ENCODE measurements at places on chromosomes 16 and 17.

DNA sequence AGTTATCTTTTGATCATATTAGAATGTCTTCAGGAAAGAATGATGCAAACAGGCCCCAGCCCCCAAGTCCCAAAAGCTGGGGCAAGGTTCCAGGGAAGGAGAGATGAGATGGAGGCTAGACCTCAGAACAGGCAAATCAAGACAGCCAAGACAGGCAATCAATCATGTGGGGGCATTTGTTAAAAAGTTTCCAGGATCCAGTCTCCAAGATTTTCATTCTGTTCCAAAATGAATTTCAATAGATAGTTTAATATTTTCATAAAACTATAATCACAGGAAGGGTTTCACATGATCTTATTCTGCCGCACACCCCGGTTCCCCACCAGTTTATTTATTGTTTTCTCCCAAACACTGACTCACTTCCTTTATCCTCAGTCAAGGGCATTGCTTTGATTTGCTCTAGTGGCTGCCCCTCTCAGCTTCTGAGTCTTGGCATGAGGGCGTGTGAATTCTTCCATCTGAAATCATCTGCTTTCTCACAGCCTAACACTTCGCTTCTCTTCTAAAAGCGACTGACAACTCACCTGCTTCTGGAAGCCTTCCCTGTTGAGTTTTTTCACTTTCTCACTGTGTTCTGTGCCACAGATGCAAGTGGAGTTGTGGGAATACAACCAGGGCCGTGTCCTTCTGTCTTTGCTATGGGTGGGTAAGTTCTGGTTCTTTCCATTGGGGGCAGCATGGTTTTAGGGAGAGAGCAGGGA is 12.2 kb upstream of the TERF2 start:
- no peak for DNase-seq

DNA sequence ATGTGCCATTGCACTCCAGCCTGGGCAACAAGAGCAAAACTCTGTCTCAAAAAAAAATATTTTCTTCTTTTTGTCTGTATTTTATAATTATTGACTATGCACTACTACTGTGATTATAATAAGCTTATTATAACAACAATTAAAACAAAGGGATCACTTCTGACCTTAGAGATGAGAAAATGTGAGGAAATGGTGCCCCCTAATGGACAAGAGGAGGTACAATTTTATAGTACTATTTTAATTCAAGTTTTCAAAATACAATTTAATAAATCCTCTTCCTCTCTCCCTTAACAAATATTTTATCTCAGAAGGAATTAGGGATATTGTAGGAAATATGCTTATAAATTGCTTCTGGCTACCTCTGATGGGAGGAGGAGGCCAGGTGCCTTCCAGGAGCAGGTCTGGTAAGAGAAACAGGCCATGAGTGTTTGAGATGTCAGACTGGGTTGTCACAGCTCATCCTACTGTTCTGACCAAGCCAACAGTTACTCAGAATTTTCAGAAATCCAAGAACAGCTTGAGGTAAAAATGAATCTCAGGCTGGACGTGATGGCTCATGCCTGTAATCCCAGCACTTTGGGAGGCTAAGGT is 14.0 kb downstream of the VPS53 start:
- peak; percentile 66 for DNase-seq

GRCh38 chr16:30472328-30472942 is at the start of gene ITGAL:
Gene ITGAL, plus strand, starts transcription at chr16:30472742. Its CDS starts 96 bp downstream, at chr16:30472838.
- DNase-seq = peak; percentile 73

DNA sequence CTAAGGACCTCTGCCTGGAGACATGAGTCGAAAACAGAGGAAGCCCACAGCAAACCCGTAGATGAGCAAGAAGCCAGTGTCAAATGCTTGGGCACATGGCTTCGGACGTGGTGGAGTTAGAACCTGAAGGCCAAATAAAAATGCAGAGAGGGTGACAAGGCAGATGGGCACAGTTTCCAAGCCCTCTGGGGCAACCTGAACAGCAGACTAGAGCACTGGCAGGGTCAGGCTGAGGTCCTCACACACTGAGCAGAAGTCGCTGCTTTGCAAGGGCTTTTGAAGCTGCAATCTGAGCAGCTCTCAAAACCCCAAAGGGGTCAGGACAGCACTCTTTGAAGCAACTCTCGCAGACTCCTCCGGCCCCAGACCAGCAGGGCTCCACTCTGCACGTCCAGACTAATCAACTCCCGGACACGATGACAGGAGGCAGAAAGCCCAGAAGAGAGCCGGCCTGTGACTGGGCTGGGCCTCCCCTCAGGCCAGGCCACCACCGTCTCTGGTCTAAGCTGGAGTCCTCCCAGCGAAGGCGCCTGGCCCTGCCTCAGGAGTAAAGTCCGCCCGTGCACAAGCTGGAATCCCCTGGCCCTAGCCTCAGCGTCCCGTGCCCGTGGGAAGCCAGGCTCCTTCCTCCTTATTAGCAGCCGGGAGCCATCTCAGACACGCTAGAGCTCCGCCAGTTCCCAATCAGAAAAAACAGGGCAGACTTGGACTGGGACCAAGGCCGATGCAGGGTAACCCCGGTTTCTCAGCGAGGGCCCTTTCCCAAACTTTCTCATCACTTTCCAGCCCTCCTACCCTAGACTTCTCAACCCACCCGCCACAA is 924 bp downstream of the SMARCD2 start:
- DNase-seq = no peak

GRCh38 chr17:48030531-48030930 is 7.1 kb downstream of the COPZ2 start:
- no peak for DNase-seq

- DNase-seq = peak; percentile 35
These were observed 30.5 kb downstream of the ITGAE start for GRCh38 chr17:3770466-3770865.

- DNase-seq = peak; percentile 30
These were observed 260.4 kb downstream of the CEP112 start for GRCh38 chr17:65931246-65932149.

DNA sequence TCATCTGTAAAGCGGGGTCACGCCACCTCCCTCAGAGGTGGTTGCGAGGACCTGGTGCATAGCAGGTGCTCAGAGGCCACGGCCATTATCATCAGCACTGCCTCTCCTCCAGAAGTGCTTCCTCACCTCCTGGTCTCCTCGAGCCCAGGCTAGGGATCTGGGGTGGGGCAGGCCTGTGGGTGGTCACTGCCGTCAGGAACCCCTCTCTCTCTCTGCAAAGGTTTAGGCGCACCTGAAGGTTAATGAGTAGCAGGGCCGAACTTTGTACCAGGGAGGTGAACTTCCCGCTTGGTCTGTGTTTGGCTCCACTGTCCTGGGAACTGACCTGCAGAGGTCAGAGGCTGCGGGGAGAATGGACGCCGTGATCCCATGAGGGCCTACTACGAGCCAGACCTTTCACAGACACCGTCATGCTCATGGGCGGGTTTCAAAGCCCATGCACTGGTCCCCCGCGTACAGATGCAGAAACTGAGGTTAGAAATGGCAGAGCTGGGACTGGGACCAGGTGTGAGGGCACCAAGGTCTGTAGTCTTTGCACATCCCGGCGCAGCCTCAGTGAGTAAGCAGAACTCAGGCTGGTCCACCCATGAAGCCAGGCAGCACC is 13.8 kb downstream of the JUP start:
- DNase-seq = no peak

DNA sequence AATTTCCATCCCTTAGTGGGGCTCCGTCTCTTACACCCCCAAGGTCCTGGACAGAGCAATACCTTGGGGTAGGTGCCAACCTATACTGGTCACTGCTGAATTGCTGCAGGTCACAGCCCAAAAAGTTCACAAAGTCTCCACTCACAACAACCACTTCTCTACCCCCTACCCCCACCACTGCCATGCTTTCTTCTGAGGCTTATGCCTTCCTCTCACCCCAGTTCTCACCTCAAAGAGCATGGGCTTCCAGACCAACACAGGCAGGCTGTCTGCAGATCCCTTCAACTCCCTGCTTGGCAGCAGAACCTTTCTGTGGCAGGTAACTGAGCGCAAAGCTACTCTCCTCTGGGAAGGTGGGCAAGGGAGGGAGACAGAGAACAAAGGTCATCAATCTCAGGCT is 35.5 kb downstream of the C16orf78 start:
- DNase-seq = no peak

DNA sequence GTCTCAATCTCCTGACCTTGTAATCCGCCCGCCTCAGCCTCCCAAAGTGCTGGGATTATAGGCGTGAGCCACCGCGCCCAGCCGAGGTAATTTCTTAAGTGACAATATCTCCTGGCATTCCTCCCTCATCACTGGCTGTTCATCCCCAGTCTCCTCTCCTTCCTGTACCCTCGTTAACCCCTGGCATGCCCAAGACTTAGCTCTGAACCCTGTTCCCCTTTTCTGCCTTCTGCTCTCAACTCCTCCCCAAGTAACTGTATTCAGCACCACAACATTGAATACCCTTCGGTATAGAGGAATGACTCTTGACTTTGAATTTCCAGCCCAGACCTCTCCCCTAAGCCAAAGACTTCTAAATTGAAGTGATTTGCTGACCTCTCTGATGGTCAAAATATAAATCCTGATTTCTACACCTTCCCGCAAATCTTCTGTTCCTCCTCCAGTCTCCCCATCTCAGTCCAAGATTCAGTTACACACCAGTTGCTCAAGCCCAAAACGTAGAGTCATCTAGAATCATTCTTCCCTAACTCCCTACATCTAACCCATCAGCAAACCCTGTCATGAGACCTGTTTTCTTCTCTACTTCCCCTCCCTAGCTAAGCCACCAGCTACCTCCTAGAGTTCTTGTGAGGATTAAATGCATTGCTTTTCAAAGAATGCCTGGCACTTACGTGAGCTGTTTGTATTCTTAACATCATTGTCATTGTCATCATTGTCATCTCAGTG is 14.8 kb downstream of the PMP22 start:
- DNase-seq = no peak

GRCh38 chr16:55418586-55418985 is 60.4 kb upstream of the MMP2 start:
- no peak for DNase-seq

DNA sequence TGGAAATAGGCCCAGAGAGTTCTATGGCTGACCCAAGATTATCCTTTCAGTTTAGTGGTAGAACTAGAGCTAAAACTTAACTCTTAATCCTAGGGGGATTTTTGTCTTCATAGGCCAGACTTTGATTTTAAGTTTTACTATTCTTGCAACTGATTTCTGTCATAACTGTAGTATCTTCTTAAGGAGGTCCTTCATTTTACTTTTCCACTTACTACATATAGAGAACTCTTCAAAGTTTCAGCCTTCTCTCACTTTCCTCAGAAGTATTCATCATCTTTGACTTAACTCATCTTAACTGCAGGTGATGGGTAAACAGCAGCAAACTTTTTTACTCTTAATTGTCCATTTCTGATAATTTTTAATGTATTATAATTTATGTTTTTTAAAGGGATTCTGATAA is 23.4 kb downstream of the RBBP6 start:
- DNase-seq = no peak

DNA sequence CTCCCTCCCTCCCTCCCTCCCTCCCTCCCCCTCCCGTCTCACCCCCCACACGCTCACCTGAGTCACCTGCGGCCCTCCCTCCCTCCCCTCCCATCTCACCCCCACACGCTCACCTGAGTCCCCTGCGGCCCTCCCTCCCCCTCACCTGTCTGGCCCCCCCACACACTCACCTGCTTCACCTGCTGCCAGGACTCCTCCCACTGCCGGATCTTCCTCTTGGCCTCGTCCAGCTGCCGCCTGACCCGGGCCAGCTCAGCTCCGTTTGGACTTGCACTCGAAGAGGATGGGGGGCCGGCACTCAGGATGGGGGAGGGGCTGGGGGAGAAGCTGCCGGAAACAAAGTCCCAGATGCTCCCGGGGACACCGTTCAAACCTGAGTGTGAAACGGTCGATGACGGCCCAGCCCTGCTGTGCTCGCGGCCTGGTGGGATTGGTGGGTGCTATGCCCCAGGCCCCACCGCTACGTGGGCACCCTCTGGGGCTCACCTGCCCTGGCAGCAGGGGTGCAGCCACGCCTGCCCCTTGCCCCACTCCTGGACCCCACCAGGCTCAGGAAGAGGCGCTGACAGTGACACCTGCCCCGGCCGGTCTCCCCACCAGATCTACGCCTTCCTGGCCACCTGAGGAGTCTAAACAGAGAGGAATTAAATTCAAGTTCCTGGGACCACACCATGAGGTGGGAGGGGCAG is 15.9 kb downstream of the GNPTG start:
- no peak for DNase-seq

DNA sequence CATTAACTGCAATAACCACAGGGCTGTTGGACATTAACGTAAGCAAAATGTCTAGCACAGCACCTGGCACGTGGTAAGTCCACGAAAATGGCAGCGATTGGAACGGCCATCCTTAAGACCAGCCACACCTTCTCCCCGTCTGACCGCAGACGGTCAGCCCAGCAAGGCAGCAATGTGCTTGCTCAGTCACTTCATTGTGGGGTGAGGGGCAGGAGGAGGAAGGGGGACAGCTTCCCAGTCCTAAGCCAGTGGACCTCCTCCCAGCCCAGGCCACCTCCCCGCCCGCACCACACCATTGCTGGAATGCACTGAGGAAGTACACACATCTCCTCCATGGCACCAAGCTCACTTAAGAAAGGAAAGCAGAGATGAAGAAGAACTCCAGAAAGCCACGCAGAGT is 8.6 kb upstream of the MYLK3 start:
- no peak for DNase-seq

DNA sequence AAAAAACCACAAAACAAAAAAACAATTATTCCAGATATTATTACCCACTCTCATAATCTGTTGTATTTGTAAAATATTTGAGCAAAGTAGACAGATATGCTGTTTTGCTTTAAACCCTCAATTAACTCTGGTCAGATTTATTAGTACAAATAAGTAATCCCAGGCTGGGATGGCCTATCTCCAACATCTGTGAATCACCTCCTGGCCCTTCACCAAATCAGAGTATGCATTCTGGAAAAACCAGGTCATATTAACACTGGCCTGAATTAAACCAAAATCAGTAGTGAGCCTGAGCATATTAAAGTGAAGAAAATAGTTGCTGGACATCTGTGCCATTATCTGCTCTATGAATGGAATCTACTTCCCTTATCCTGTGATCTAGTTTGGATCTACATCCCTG is 41.0 kb downstream of the STAT3 start:
- no peak for DNase-seq

- DNase-seq = no peak
These were observed 12.4 kb downstream of the METTL9 start for GRCh38 chr16:21611556-21612384.

- no peak for DNase-seq
These were observed 64.7 kb downstream of the CDK12 start for GRCh38 chr17:39525801-39526506.

- DNase-seq = no peak
These were observed 16.1 kb upstream of the CRK start for GRCh38 chr17:1471911-1472821.

- DNase-seq = no peak
These were observed 133.9 kb downstream of the SPACA3 start for GRCh38 chr17:33125552-33125950.

- DNase-seq = no peak
These were observed 38.1 kb upstream of the KPNB1 start for GRCh38 chr17:47611372-47612350.

- DNase-seq = no peak
These were observed 28.2 kb downstream of the SLC39A11 start for GRCh38 chr17:73064084-73064938.

DNA sequence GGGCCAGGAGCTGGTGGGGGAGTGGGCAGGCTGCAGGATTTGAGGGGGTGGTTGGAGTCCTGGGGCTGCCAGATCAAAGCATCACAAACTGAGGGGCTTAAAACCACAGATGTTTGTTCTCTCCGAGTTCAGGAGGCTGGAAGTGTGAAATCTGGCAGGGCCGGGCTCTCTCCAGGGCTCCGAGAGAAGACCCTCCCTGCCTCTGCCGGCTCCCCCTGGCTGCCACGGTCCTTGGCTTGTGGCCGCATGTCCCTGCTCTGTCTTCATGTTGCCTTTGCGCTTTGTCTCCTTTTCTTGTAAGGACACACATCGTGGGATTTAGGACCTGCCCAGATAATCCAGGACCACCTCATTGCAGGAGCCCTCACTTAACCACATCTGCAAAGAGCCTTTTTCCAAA is 139.8 kb upstream of the GSE1 start:
- no peak for DNase-seq

All from germinal center (tissue), 1 donor.